ENCODE measurements at places on chromosomes 12 and 14.

DNA sequence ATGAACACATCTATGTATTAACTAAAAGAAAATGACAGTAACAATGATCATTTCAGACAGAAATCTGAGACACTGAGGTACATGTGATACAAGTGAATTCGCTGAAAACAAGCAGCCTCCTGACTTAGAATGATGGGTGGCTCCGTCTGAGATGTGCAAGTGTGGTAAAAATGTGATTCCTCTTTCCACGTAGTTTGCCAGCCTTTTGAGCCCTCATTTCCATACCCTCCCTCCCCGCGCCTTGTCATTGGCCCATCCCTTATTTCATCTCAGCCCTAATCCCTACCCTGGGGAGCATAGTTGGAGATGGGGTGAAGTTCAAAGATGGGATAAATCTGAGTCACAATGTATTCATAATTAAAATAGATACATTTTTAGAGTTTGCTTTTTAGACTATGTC, 107.8 kb downstream of the BMP4 start:
- DNase-seq, result no peak

DNA sequence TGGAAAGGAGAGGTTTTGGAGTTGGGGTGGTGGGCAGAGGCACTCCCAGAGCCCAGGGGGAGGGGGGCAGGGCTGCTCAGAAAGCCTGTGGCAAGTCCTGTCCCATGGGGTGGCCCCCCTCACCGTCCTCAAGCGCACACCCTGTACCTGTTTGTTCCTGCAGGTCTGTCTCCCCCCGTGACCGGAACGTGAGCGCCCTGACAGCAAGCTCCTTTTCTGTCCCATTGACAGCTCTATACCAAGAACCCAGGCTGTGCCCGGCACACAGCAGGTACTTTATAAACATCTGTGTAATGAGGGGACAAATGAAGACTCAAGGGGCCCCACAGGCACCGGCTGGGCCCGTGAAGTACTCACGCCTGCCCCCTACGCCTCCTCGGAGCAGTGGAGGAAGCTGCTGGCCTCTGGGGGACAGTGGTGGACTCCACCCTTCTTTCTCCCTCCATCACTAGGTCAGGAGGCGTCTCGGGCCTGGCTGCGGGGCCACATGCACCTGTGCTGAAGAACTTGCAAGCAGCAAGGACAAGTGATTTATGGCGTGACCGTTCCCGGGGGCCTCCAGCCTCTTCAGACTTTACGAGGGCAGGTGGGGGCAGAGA, 65.8 kb downstream of the GALNT9 start:
- DNase-seq, result no peak

- no peak for DNase-seq
Observed at GRCh38 chr12:127194176-127194575, 1072.8 kb upstream of the TMEM132C start.

DNA sequence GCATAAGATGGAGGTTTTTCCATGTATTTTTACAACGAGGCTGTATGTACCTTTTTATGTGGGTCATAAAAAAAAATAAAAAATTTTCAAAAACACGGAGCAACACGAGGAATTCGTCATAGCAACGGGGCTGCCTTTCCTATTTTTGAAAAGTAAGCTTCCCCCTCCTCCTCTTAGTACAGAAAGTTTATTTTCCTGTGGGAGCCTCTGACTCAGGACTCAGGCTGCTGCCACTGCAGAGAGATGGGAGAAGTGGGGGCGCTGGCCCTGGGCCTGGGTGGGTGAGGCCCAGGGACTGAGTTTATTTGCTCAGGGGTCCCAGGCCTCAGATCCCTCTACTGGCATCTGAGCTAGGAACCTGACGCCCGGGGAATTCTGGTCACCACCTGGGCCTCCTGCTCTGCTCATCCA, 10.2 kb upstream of the CMKLR1 start:
- no peak for DNase-seq

- no peak for DNase-seq
Observed at GRCh38 chr14:22699801-22700564, 55.8 kb upstream of the OR6J1 start.

DNA sequence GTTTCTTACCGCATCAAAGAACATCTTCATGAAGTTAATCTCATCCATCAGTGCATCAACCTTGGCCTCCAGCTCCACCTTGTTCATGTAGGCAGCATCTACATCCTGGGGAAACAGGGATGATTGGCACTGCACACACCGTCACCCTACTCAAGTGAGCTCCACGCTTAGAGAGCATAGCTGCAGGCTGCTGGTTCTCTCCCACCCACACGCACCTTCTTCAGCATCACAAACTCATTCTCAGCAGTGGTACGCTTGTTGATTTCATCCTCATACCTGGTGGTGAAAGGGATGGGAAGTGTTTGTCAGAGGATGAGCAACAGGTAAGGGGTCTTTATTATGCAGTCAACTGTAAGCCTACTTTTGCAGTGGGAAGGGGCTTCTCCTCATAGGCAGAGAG, 2.3 kb downstream of the KRT5 start:
- DNase-seq, result no peak

DNA sequence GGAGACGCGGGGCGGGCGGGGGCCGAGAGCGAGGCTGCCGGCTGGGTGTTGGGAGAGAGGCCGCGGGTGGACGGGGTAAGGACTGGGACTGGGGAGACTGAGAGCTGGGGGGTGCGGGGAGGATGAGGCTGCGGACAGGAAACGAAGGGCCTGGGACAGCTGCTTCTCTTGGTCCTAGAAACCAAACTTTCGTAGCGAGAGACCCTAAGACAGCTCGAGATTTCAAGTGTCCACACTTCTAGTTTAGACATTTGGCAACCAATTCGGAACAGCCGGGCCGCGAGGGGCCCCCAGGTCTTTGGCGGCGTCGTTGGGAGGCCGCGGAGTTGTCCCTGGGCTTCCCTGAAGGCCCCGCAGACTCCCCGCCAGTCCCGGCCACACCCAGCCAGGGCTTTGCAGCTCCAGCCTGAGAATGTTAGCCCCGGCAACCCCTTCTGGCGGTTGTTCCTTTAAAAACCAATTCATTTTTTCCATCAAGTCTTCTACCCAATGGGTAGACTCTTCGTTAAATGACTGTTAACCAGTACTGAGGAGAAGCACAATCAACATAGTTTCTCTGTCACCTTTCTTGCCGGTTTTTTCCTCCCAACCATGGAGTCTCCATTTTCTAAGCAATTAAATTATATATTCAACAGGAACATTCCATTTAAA, 11.5 kb downstream of the NKX2-1 start:
- no peak for DNase-seq

DNA sequence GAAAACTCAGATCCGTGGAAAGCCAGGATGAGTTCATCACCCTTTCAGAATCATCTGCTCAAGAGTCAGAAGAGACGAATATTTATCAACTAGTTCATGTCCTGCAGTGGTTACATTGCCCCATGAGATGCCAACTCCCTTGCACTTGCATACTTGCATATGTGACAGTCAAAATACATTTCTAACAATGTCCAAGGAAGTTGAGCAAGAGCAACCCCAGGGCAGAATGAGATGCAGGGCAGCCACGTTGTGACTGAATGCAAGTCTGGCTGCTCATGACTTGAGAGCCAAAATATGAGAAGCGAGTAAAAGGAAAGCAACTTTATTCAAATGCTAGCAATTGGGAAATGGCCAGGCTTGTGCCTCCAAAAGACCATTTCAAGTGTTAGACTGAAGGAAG, 23.6 kb upstream of the UTP20 start:
- no peak for DNase-seq

Data from HuH-7.5 (cell line).